ENCODE measurements at places on chromosomes 13 and 19.
A peak's percentile ranks its signal among the peaks of the same experiment; 100 is the strongest.

DNA sequence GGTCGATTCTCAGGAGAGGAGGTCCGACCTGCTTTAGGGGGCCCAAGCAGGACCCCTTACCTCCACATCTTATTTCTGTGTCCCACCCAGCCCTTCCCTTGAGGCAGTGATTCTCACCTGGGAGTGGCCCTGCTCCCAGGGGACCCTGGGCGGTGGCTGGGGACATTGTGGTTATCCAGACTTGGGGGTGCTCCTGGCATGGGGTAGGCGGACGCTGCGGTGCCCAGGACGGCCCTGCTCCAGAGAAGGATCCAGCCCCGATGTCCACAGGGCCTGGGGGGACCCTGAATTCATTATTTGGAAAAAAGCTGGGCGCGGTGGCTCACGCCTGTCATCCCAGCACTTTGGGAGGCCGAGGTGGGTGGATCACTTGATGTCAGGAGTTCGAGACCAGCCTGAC, 84.4 kb downstream of the GADD45B start:
- DNase-seq, result no peak

GRCh38 chr13:112897956-112898620, 70.9 kb upstream of the MCF2L start:
- no peak for DNase-seq

- no peak for DNase-seq
Measured at GRCh38 chr13:78317030-78317429, 286.3 kb downstream of the POU4F1 start.

DNA sequence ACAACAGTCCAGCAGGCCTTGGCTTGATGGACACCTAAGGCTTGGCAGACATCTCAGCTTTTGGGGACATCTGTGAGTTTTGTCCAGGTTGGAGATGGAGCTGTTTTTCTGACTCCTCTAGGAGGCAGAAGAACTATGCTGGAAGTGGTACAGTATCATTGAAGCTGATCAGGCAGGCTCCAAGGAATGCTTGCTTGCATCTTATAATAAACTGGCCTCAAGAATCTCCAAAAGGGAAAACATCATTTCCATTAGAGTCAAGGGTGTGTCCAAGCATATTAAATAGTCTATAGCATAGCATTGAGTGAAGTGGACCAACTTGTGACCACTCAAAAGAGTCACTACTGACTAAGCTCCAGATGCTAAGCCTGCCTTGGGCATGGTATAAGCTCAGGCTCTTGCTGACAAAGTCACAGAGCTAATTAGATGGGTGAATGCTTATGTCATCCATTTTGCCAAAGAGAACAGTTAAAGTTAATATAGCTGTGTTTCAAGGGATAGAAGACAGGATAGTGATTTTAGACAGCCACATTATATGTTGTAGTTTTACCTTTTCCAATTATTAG, 216.0 kb downstream of the DNAJC15 start:
- no peak for DNase-seq

DNA sequence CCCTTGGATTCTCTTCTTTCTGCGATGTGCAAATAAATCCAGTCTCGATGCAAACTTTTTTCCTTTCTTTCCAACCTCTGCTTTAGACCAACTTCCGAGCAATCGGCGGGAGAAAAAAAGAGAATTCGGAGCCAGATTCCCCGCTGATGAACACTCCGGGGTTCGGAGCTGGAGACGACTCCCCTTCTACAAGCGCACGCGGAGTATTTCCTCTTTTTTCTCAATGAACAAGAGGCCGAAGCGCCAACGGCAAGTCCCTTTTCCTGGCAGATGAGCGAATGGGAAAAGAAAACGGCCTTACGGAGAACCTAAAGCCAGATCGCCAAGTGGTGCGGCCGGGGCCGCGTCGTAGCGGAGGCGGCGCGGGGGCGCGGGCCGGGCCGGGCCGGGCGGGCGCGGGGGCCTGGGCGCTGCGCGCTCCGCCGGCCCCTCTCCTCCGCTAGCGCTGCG, 250 bp downstream of the SPRY2 start:
- DNase-seq, result no peak

DNA sequence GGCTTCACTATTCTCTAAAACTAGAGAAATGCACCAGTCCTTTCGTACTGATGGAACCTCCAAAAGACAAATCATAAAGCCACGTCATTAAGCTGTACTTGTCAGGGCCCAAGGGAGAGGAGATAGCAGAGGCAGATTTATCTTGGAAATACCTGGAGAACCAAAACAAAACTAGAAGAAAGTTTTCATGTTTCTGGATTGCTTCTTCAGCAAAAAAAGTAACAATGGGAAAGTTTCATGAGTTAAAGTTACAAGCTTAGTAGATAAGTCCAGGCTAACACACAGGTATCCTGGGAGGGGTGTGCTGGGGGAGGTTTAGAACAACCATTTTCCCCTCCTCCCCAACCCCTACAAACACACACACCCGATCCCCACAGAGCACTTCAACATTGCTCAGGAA, 21.6 kb downstream of the RANBP3 start:
- no peak for DNase-seq

DNA sequence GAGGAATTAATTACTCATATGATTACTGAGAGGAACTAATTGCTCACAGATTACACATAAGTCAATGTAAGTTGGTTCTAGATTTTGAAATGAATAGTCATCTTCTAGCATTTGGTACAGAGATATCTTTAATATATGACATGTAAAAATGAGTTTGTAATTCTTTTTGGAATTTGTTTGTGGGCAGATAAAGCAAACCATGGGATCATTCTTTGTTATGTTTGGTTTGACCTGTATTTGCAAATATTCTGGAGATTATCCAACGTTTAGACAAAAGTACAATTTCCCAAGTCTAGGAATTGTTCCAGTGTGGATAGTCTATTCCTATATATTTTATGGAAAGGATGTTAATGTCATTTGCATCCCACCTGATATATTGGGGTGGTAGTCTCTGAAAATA, 309.6 kb upstream of the EDNRB start:
- peak; percentile 2 for DNase-seq

DNA sequence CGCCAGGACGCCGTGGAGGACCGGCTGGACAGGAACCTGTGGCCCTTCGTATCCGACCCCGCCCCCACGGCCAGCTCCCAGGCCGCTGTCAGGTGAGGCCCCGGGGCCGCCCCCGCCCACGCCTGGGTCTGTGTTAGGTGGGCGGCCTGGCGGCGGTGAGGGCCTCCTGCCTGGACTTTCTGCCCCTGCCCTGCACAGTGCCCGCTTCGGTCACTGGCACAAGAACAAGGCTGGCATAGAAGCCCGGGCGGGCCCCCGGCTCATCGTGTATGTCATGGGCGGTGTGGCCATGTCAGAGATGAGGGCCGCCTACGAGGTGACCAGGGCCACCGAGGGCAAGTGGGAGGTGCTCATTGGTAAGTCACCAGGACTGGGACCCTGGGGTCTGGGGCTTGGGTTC, 10.2 kb downstream of the STXBP2 start:
- no peak for DNase-seq

- DNase-seq, result no peak
Measured at GRCh38 chr19:7469669-7470285, 19.1 kb downstream of the PEX11G start.

DNA sequence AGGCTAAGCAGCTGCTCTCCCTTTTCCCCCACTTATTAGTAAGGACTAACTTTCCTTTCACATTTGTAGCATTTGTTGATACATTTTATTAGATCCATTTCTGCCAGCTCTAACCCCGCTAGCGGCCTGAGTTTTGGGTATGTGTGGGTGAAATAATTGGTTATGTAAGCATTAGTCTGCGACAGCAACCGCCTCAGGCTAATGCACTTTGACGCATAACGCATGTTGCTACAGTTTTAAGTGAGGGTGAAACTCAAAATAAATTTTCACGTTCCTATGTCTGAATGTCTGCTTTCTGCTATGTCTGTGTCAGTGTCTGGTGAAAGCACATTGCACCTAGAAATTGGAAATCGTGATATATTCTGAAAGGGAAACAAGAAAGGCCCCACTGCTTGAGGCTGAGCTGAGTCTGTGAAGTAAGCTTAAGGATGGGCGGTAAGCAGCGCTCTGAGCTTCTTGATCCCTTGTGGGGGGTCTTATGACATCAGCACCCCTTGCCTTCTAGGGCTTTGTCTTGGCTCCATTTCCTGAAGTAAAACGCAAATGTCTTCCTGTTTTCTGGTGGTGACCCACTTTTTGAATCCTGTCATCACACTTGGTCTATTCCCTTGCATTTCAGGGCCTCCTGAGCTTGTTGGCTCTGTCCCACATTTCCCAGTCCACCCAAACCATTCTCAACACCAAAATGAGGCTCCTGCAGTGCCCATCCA, 648.3 kb upstream of the ARGLU1 start:
- no peak for DNase-seq

DNA sequence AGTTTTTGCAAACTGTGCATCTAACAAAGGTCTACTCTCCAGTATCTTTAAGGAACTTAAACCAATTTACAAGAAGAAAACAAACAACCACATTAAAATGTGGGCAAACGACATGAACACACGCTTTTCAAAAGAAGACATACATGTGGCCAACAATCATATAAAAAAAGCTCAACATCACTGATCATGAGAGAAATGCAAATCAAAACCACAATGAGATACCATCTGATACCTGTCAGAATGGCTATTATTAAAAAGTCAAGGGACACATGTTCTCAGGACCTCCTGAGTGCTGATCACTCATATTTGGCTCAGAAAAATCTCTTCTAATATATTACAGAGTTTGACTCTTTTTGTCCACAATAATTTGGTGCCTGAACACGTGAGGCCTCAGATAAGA, 14.2 kb upstream of the LILRB1 start:
- DNase-seq, result no peak

GRCh38 chr13:90197722-90198121, 1149.8 kb upstream of the MIR17HG start:
- DNase-seq, result peak; percentile 13

DNA sequence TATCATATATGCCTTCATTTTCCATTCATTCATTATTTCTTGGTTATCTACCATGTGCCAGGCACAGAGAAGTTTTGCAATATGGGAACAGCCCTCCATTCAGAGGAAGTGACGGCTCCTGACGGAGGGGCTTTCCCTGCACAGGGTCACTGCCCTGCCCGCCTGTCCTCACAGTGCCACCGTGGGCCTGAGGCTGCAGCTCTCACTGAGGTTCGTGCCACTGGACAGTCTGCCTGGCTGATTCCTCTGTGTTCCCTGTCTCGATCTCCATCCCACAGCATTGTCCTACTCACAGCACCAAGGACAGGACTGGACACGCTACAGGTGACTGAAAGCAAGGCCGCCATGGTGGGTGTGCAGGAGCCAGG, 92.7 kb downstream of the TSHZ3 start:
- DNase-seq, result no peak

- DNase-seq, result peak; percentile 57
Measured at GRCh38 chr19:13978351-13979243, 26.3 kb downstream of the DCAF15 start.

DNA sequence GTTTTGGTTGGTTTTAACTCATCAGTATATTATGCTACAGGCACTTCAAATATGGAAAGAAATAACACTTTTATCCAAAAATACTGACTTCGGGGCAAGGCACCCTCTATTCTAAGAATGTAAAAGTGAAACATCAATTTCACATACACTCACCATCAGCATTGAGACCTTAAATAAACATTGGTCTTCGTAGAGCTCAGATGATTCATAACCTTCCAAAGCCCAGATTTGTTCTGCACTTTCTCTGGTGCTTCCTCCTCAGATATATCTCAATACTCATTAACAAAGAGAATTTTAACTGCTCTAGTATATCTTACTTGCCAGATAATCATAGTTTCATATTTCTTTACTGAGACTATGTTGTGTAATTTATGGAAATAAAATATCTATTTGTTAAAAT, 794.3 kb downstream of the LIG4 start:
- no peak for DNase-seq

DNA sequence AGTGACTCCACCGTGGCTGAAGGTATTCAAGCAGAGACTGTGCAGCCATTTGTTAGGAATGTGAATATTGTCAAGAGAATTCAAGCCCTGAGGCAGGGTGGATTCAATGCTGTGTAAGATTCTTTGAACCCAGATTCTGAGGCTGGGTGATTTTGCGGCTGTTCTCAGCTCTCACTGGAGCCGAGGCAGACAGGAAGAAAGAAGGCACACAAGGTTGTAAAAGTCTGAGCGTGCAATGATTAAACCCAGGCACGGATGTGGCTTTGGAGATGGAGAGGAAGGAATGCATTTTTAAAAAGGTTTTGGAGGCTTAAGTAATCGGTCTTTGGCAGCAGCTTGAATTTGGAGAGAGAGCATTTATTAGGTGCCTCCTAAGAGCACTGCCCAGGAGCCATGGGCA, 187.9 kb downstream of the KATNAL1 start:
- DNase-seq, result peak; percentile 82

DNA sequence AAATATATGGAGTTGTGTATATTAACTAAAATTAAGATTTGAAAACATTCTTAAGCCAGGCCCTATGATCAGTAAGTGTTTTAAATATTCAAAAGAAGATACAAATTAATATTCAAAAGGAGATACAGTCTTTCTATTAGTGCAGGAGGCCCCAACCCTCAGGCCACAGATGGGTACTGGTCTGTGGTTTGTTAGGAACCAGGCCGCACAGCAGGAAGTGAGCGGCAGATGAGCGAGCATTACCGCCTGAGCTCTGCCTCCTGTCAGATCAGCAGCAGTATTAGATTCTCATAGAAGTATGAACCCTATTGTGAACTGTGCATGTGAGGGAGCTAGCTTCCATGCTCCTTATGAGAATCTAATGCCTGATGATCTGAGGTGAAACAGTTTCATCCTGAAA, 232.9 kb downstream of the FOXO1 start:
- no peak for DNase-seq

DNA sequence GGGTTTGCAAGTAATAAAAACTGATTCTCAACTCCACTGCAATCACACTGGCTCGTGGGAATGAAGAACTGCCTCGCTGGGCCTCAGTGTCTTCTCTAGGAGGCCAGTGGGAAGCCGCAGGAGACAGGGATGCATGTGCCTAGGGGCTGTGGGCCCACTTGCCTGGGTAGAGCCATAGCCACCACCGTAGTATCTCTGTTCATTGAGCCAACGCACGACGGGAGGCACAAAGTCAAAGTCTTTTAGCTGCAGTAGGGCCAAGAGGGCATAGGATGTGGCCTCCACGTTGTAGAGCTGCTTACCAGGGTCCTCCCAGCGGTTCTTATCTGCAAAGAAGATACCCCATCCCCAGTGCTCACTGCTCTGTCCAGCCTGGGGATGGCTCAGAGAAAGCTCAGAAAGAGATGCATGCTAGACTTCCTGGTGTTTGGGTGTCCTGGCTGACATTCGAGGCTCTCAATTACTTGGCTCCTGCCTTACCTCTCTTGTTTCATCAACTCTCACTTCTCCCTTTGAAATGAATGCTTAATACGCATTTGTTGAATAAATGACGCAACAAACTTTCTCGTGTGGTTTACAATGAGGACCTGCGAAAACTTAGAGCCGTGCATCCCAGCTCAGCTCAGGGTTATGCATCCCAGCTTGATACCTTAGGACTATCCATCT, 16.1 kb upstream of the TNFSF14 start:
- DNase-seq, result no peak

DNA sequence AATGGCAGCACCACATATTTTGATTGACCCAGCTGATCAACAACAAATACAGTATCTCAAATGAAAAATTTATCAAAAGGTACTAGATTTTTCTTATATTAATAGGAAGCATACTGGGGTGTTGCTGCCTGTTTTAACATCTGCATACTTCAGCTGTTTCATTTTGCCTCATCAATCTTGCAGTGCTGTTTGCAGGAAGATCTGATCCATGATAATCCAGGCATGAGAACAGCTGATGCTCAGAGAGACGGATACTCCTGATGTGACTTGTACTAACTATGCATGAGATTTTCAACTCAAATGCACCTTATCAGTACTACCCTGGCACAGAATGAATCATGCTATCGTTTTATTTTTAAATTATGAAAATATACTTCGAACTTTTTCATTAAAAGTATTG, 2136.8 kb downstream of the PCDH9 start:
- DNase-seq, result no peak
